ENCODE measurements at places on chromosomes 5 and 9.

DNA sequence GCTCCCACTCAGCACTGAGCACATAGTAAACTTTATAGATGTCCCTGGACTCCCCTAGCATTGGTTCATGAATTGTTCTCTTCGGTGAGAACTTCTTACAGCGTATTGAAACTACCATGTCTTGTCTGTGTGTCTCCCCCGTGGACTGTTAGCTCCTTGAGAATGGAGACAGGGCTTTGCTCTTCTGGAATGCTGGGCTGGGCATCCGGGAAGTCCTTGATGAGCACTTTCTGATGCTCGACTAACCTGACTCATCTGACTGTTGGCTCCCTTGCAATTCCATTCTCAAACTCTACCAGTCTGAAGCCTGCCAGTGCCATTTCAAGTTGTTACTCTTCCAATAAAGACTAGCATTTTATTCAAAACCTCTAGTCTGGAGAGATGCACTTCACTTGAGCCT is 15.0 kb upstream of the PFDN1 start:
- no peak for DNase-seq

DNA sequence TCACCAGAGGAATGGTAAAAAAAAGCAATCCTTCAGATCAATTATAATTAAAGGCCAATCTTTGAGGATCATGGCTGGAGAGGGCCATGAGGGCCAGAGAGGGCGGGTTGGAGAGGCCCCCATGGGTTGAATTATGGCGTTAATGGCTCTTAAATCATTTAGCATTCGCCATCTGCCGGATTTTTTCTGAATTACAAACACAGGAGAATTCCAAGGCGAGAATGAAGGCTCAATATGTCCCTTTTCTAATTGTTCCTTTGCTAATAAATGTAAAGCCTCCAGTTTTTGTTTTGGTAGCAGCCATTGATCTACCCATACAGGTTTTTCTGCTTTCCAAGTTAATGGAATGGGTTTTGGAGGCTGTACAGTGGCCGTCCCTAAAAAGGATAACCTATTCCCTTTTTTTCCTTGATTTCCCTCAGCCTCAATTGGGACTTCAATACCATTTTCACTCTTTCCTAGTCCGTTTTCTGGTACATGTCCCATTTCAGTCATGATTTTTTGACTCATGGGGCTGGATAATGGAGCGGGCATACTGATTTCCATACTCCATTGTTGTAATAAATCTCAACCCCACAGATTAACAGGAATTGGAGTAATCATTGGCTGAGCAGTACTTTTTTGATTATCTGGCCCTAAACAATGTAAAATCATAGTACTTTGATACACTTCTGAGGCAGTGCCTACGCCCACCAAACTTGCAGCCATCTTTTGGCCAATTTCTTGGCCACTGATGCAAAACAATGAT is 6.7 kb upstream of the TMEM141 start:
- no peak for DNase-seq

DNA sequence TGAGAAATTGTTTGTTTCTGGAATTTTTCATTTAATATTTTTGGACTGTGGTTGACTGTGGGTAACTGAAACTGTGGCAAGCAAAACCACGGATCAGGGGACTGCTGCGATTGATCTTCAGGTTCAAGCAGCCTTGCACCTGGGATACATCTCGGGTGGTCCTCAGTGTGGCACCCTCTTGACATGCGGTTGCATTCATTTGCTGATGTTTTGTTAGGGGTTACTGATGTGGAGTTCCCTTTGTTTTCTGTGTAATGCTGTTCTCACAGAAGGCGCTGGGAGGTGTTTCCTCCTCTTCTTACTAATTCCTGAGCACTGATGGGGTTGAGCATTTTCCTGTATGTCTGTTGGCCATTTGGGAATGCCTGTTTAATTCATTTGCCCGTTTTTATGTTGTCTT is 60.4 kb downstream of the EHMT1 start:
- DNase-seq, result no peak

GRCh38 chr9:113620377-113621161 is 157.0 kb downstream of the RGS3 start:
- no peak for DNase-seq

- no peak for DNase-seq
Observed at GRCh38 chr9:93601063-93601462, 24.7 kb downstream of the PHF2 start.

DNA sequence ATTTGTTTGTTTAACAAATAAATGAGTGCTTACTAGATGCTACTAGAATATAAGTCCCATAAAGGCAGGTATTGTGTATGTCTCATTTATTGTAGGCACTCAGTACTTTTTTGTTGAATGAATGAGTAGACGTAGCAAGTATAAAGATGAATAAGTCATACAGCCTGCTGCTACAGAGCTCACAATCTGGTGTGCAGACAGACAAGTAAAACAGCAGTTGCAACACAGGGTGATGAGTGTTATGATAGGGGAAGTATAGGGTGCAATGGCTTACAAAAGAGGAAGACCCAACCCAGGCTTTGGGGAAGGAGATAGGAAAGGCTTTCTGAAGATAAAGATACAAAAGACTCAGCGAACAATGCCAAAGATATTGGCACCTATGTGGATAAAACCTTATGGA is 47.7 kb downstream of the SH3RF2 start:
- DNase-seq, result no peak

- DNase-seq, result no peak
Observed at GRCh38 chr5:14319102-14319501, 176.0 kb downstream of the TRIO start.

DNA sequence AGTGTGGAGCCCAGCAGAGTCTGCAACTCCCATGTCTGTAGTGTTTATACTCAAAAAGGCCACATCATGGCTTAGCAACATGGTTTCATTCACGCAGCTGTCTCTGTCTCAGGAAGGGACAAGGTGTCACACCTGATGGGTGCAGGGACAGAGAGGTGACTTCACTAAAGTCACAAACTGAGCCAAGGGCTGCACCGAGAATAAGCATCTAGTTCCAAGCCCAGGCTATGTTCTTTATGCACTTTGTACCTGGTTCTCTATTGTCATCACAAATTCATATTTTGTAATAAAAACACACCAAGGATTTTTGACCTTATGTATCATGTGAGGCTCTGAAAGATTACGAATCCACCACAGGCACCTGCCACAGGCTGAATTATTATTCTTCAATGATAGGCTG is 64.9 kb upstream of the STK32A start:
- no peak for DNase-seq

DNA sequence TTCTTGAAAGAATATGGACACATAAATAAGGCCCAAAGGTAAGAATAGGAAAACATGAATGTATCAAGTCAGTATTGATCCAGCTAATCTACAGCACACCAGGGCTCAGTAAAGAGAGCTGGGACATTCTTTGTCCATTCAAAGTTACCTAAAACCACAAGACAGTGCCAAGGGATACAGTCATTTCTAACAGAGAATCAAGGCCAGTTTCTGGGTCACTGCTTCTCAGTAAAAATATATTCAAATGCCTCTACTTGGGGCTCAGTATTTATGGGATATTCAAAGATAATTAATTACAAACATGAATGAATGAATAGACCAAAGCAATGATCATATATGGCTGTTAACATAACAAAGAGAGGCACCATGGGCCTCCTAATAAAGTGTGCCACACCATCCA is 34.9 kb downstream of the MTMR12 start:
- DNase-seq, result no peak

- DNase-seq, result no peak
Observed at GRCh38 chr5:176830422-176830994, 20.1 kb downstream of the UNC5A start.

DNA sequence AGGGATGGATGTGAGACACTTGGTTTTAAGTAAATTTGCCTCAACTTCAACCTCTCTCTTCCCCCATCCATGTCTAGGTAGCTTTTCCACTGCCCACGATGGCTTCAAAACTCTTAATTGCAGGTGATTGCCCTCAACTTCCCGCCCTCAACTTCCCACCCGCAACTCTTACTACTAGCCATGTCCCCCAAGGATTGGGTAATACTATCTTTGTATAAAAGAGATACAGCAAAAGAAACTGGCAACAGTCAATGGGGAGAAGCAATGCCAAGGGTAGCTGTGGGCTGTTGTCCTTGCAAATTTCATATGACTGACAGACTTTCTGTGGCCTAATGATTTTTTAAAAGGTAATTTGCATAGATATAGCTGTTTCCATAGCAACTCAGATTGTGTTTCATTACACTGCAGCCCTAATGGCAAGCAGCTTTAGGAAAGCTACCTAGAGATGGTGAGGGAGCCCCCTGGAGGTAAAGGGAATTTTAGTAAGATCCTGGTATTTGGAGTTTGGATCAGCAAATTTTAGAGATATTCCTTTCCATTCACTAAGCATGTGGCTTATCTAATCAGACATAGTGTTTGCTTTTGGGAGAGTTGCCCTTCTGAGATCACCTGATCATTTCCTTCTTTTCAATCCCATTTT is 421.5 kb upstream of the DAP start:
- DNase-seq, result no peak

GRCh38 chr9:135847833-135848232 is 59.5 kb downstream of the CAMSAP1 start:
- no peak for DNase-seq

- no peak for DNase-seq
Observed at GRCh38 chr5:130939059-130939458, 226.0 kb downstream of the HINT1 start.

DNA sequence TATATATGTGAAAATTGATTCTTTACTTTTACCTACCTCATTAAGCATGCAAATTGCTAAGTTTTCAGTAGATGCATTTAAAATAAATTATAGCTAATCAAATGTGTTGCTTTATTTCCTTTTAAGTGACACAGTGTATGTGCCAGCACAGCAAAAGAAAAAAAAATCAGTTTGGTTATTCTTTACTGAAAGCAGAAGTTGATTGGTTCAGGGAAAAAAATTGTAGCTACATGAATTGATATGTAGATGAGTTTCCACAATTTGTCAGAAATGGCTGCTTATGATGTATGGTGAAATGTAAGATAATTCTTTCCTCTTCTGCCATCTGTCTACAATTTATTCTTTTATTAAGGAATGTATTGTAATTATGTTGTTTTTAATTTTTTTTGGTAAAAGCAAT is 57.8 kb downstream of the PARP8 start:
- DNase-seq, result no peak

- DNase-seq, result no peak
Observed at GRCh38 chr5:61357745-61358144, 25.7 kb downstream of the ZSWIM6 start.

DNA sequence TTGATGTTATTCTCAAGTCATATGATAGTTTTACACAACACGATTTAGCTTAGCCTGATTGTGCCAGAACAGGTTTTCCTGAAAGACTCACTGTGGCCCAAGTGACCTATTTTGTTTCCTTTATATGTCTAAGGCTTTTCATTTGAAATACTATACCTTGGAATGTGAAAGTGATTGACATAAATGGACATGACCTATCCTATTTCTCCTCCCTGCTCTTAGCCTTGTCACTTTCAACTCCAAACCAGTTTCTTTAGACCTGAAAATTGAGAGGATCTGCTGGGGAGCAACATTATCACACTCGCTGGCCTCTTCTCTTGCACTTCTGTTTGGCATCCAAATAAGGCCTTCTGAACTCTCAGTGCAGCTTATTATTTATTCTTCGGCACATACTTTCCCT is 496.8 kb downstream of the MAT2B start:
- DNase-seq, result no peak

DNA sequence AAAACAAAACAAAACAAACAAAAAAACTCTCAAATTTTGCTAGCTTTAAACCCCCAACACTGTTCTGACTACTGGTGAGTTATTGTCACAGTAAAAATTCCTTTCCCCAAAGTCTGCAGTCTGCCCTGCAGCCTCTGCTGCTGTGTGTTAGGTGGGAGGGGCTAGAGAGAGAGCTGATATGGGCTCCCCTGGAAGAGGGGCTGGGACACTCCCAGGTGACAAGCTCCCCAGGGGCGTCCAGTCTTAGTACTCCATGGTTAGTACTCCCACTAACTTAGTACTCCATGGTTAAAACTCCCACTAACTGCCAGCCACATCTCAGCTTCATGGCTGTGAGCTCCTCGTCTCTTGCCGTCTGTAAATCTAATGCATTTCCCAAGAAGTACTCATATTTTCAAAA is 191.9 kb downstream of the FANCC start:
- no peak for DNase-seq

- DNase-seq, result no peak
Observed at GRCh38 chr5:84130006-84130580, 254.6 kb downstream of the EDIL3 start.

- DNase-seq, result peak; percentile 69
Observed at GRCh38 chr9:136052472-136052880, 42.6 kb downstream of the NACC2 start.

Data from type B pancreatic cell (in vitro differentiated cells).